ENCODE measurements at places on chromosomes 2 and 18. TPM values are rescaled to one million over a fixed set of nuclear protein-coding genes. Genes with fewer than 3 reads are reported as not detected.

KRTCAP3 gene
- total RNA-seq, result not detected

DNA sequence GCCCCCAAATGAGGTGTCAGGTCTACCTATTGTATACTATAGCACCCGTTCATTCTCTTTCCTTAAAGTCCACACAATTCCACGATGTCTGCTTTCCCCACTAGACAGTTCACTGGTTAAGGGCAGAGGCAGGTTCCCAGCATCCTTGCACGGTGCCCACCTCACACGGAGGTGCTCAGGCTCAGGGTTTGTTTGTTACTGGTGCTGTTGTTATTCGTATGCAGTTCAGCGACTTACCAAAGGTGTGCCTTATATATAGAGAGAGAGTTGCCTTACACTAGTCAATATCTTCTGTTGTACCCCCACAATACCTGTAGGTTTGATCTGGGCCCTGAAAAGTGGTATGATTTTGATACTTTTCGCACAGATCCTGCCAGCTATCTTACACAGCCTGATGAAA is 30.6 kb downstream of the SLC3A1 start:
- DNase-seq, result no peak

- DNase-seq, result no peak
Observed at GRCh38 chr2:62099050-62099449, 96.9 kb upstream of the B3GNT2 start.

MERTK gene
- total RNA-seq, result 0.10 TPM

GRCh38 chr2:240499309-240500301 is 58.2 kb downstream of the ANKMY1 start:
- DNase-seq, result no peak

DNA sequence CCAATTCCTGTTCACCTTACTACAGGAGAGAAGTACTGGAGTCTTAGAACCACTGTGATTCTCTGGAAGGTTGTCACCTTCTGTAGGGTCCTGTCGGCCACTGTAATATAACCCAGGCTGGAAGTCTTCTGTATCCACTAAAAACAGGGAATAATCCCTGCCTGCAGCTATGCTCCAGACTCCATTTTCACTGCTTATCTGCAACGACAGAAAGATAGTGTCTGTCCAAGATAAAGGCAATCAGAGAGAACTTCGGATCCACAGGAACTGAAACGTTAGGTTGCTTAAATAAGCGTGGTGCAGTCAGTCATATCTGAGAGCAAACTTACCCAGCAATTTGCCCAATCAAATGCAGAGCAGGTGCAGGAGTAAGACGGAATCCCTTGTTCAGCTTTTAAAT is 34.2 kb downstream of the ALS2 start:
- DNase-seq, result no peak

- no peak for DNase-seq
Observed at GRCh38 chr2:10103179-10103578, 19.4 kb upstream of the RRM2 start.
